Type B pancreatic cell (in vitro differentiated cells): ENCODE measurements at places on chromosomes 12 and 14. TPM values are rescaled to one million over a fixed set of nuclear protein-coding genes. Genes with fewer than 3 reads are reported as not detected.

DNA sequence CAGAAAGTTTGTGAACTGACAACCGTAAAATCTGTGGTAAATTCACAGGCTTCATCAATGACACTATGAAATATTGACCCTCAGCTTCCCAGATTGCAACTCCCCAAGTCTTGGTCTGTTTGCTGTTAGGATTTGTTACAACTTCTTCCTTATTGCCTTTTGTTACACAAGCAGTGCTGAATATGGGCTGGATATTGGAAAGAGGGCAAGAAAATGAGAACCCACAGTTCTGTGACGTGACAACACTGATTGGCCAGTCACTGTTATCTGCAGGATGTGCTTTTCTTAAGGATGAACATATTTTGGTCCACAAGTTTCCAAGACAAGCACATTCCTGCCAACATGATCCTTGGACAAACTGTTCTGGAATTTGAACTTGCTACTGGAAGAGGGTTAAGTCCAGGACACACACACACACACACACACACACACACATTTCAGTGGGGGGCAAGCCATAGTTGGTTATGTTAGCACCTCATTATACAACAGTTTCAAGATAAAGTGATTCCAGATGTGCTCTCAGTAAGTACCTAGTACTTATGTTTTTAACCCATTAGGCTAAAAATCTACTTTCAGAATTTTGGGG is 16.6 kb upstream of the SLC38A2 start:
- DNase-seq, result no peak

Gene SPRYD3
- 22.1 and 43.0 TPM in 2 replicates for total RNA-seq

Gene OS9
- total RNA-seq, result 222 and 236 TPM in 2 replicates

Gene LGR5
- total RNA-seq, result 1.4 and 7.9 TPM in 2 replicates

DNA sequence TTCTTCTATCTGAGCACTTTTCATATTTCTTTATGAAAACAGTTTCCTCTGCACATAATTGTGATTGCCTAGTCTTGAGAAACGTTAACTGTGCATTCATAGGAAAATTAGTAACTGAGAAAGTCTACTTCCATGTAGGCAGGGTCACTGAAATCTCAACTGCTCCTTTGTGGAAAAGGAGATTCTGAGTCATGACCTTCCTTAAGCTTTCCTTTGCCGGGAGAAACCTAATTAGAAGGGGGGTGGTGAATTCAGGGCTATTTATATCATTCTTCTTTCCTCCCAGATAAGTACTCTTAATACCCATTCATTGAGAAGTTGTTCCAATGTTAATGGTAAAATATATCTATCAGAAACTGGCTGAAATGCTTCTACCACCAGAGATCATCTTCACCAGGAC is 751.0 kb upstream of the TMEM132C start:
- no peak for DNase-seq

DNA sequence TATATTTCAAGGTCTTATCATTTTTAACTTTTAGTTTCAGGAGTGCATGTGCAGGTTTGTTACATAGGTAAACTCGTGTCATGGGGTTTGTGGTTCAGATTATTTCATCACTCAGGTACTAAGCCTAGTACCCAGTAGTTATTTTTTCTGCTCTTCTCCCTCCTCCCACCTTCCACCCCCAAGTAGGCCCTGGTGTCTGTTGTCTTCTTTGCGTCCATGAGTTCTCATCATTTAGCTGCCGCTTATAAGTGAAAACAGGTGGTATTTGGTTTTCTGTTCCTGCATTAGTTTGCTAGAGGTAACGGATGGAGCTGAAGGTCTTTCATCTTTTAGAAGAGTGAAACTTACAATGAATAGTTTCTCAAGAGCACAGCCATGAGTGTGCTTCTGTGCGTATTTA is 24.4 kb downstream of the PIWIL1 start:
- DNase-seq, result no peak

GRCh38 chr12:54984658-54985376 is at the start of gene TESPA1:
Gene TESPA1 (minus strand): TSS chr12:54984762. CDS start chr12:54974562, 10,200 bp downstream.
- no peak for DNase-seq

GRCh38 chr14:33777681-33778080 is 173.2 kb downstream of the EGLN3 start:
- DNase-seq, result no peak

GRCh38 chr12:65368055-65368454 is 89.6 kb downstream of the MSRB3 start:
- DNase-seq, result no peak

GRCh38 chr12:47750229-47750798 is 8.4 kb downstream of the RAPGEF3 start:
- no peak for DNase-seq

- no peak for DNase-seq
Observed at GRCh38 chr12:98217257-98217656, 298.1 kb upstream of the TMPO start.

GRCh38 chr12:29320295-29321085 is 60.5 kb downstream of the ERGIC2 start:
- DNase-seq, result no peak

- no peak for DNase-seq
Observed at GRCh38 chr12:52896190-52897100, 8.4 kb downstream of the KRT8 start.

DNA sequence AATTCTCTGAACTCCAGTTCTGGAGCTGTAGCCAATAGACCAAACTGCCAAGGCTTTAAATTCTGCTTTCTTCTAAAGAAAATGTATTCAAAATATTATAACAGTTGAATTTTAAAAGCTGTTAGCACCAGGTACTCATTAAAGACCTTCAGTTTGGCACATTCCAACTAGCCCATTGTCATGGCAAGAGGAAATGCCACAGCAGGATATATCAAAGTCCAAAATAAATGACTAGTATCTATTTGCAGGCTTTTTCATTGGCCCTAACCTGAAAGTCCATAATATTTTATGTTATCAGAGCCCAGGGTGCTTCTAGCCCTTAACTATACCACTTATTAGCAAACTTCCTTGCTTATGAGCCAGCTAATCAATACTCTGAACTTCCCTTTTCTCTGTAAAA is 3.1 kb upstream of the RIC8B start:
- no peak for DNase-seq

Gene TBX3
- total RNA-seq, result 102 and 130 TPM in 2 replicates
